ENCODE measurements at places on chromosomes 1 and 21.

DNA sequence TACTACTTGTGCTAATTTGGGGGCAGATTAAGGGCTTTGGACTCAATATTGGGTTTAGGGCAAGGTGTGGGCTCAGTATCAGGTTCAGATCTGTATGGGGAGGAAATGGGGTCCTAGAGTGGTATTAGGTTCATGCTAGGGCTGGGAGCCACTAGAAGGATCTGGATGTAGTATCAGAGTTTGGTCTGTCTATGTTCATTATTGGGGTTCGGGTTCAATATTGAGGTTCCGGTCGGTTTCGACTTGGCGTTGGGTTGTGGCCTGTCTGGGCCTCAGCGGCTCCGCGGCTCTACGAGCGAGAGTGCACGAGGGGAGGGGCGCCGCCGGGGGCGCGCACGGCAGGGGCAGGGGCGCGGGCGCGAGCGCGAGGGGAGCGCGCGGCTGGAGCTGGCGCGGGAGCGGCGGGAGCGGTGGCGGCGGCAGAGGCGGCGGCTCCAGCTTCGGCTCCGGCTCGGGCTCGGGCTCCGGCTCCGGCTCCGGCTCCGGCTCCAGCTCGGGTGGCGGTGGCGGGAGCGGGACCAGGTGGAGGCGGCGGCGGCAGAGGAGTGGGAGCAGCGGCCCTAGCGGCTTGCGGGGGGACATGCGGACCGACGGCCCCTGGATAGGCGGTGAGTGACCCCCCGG lies at the start of gene PTPRF:
Gene PTPRF, plus strand, starts transcription at position 401 of the 624 bp plus-strand sequence. CDS start 14,193 bp downstream, outside the sequence.
- DNase-seq = peak; percentile 40

- DNase-seq = no peak
Measured at GRCh38 chr1:182015360-182015759, 46.2 kb downstream of the ZNF648 start.

GRCh38 chr1:54287176-54287650 lies 87.2 kb downstream of the MRPL37 start:
- DNase-seq = peak; percentile 83

DNA sequence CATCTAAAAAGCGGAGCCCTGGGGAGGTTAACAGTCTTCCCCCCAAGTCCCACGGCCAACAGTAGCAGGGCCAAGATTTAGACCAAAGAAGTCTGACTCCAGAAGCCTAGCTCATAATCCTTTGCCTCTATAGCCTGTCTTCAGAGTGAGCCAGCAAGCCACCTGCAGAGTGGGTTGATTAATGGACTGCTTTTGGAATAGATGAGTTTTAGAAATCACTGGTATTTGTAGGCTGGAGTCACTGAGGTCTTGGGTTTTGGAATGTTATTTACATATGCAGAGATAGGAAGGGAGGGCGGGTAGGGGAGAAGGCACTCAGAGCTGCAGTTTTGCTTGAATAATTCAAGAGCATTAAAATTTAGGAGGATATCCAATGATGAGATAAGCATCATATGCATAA lies 90.8 kb upstream of the L1TD1 start:
- DNase-seq = no peak

- no peak for DNase-seq
Measured at GRCh38 chr21:33510826-33511225, 19.3 kb upstream of the DNAJC28 start.

GRCh38 chr1:230463760-230464159 lies 37.6 kb upstream of the PGBD5 start:
- no peak for DNase-seq

GRCh38 chr1:226615876-226616275 lies 67.3 kb downstream of the STUM start:
- no peak for DNase-seq

DNA sequence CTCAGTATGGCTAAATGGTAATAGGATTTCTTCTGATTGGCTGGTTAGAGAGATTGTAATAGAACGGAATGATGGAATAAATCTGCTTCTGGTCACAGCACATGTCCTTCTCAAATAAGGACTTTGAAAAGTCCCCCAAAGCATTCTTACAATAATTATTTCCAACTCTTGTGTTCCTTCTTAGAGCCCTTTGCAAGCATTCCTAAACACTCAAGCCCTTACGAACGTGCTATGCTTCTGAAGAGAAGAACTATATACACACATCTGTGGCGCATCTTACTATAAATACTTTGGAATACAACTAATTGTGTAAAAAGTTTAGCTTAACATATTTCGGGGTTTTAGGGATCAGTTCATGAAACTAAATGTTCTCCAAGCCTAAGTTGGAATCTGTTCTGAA lies 25.6 kb downstream of the CLIC4 start:
- no peak for DNase-seq

DNA sequence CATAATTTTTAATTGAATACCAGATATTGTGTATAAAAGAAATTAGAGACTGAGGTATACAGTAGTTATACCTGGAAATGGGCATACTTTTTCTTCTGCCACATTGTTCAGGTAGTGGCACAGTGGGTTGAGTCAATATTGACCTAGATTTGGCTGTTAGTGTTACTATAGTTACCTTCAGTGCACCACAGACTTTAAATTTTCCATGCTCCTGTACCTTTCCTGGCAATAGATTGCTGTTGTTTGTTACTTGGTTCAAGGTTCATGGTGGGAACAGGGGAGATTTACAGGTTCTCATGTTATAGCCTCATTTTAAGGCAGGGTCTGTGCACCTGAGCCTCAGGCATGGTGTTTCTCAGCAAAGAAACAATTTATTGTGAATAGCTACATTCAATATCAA lies 218.7 kb downstream of the LBR start:
- DNase-seq = no peak

GRCh38 chr21:26047279-26047967 lies 123.1 kb downstream of the APP start:
- DNase-seq = no peak

DNA sequence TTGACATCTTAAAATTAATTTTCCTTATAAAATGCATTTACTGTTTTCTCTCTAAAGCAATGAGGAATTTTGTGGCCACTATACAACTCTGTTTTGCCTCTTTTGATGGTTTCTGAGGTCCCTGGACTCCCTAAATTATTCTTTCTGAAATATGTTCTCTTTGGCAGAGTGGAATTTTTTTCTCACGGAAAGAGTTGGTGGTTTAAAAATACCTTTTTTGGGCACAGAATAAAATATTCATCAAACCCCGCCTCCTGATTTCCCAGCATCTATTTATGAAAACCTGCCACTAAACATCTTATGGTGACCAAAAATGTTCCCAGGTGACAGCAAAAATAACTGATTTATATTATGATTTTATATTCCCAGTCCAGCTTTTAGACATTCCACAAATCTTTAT lies 165.3 kb upstream of the SYT6 start:
- no peak for DNase-seq

DNA sequence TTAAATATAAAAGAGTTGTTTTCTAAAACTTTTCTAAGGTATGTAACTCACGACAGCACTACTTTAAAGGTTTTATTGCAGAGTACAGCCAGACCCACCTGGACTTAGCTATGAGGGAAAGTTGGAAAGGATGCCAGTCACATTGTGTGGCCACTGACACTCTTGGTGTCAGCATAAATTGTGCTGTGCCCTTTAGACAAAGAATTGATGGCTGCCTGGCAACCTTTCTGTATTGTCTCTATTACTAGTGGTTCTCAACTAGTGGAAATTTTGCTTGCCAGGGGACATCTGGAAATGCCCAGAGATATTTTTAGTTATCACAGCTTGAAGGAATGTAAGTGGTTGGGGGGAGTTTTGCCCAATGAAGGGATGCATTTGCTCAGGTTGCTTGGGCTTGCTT lies 117.5 kb upstream of the APP start:
- DNase-seq = no peak

DNA sequence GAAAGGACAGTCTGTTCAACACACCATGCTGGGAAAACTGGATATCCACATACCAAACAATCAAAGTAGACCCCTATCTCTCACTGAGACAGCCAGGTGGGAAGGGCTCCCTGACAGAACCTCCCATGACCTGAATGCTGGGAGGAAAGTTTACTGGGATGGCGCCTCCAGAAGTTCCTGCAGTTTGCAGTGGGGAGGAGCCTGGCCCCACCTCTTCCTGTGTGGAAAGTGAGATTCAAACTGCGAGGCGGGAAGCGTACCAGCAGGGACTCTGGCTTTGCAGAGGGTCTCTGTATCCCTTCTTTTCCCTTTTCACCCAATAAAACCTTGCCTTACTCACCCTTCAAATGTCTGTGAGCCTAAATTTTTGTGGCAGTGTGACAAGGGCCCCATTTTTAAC lies 190.7 kb downstream of the HHIPL2 start:
- DNase-seq = no peak

DNA sequence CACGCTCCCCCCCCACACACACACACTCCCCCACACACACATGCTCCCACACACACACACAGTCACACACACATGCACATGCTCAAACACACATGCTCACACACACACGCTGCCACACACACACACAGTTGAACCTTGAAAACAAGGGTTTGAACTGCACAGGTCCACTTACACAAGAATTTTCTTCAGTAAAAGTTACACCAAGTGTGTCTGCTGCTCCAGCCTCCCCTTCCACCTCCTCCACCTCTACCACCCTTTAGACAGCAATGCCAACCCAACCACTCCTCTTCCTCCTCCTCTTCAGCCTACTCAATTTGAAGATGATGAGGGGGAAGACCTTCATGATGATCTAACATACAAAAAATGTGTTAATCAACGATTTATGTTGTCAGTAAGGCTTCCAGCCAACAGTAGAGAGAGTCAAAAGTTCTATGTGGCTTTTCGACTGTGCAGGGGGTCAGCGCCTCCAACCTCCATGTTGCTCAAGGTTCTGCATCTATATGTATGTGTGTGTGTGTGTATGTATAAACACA lies 26.8 kb downstream of the HSF2BP start:
- DNase-seq = no peak

GRCh38 chr1:216325946-216326345 lies 97.3 kb downstream of the USH2A start:
- DNase-seq = no peak

- no peak for DNase-seq
Measured at GRCh38 chr1:19166066-19166465, 44.0 kb downstream of the UBR4 start.

DNA sequence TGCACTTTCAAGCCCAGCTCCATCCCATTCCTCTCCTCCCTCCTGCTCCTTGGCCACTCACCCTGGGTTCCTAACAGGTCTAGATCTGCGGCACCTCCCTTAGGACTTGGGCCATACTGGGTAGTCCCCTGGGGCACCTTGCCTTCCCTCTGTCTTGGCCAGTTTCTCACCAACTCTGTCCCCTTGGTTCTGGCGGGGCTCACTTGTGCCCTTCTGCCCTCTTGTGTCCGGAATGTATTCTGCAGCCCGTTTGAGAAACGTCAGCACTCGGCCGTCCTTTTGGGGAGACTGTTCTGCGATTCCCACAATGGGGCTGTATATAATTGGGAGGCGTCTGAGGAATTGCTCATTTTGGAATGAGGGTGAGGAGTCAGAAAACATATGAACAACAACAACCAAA lies 162.4 kb downstream of the ZSCAN20 start:
- no peak for DNase-seq

- DNase-seq = no peak
Measured at GRCh38 chr1:225944951-225945350, 3.9 kb upstream of the LEFTY2 start.

DNA sequence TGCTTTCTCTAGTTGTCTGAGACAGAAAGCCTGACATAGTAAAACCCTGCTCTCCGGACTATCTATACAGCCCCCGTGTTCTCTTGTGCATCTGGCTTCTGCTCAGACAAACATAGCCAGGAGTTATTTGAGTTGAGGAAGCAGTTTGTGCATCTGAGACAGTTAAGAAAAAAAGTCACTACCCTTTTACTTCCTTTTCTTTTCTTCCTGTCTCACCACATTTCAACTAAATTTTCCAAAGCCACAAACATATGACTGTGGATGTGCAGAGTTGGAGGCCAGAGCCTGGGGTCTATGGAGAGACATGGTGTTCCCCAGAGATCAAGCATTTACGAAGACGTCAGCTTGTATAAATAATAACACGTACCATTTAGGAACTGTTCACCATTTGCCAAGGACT lies 158.5 kb upstream of the FGGY start:
- no peak for DNase-seq

DNA sequence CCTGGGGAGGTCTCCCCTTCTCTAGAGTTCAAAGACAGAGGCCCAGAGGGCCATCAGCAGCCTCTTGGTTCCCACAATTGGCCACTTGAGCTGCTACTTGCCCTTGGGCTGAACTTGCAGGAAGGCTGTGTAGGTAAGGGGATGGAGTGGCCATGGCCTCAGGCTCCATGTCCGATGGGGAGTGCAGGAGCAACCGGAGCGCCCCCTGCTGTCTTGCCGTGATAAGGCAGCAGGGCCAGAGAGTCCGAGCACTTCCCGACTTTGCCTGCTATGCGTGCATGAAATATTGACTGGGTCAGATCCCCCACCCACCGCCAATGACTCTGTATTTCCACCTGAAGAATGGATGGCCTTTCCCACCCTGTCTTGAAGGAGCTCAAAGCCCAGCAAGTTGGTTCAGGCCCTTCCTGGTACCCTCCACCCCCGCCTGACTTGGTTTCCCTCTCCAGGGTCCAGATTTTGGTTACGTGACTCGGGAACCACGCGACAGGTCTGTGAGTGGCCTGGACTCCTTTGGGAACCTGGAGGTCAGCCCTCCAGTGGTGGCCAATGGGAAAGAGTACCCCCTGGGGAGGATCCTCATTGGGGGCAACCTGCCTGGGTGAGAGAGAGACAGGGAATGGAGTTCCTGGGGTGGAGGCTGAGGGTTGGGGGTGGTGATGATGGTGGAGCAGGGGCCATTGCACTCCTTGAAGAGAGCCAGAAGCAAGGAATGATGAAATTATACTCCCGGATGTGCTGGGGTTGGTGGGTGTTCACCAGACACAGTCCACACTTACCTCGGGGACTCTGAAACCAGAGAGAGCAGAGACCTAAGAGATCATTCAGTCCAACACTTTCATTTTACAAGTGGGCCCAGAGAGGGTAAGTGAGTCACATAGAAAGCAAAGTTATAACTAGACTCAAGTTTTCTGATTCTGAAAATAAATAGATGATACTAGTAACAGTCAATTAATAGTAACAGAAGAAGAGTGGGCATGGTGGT lies 25.6 kb downstream of the PADI3 start:
- DNase-seq = no peak

DNA sequence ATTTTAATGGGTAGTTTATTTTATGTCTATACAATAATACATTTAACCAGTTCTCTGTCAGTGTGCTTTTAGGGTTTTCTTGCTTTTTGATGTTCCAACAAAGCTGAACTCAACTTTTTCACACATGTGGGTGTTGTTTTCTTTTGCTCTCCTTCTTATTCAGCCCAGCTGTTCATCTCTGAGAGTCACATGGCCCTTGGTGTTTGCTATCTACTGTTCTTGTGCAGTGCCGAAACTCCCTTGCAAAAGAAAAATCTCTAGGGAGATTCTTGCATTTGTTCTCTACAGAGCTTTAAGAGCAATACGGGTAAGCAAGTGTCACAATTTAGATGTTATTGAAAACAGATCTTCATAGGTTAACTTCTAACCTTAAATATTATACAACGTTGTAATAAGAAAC lies 281.1 kb upstream of the CXADR start:
- no peak for DNase-seq

GRCh38 chr1:148292915-148293314 lies 140.8 kb upstream of the NBPF11 start:
- no peak for DNase-seq

GRCh38 chr1:76830373-76830772 lies 36.9 kb upstream of the ST6GALNAC5 start:
- no peak for DNase-seq

- no peak for DNase-seq
Measured at GRCh38 chr21:37855271-37855646, 61.0 kb downstream of the KCNJ6 start.

GRCh38 chr21:33493756-33494155 lies 2.2 kb upstream of the DNAJC28 start:
- DNase-seq = no peak

- no peak for DNase-seq
Measured at GRCh38 chr1:24250224-24250623, 63.1 kb upstream of the IFNLR1 start.

GRCh38 chr1:8603220-8603616 lies 214.2 kb downstream of the RERE start:
- DNase-seq = peak; percentile 93

Data from NCI-H2029 treated with DMSO at 0.1 percent for 48 hours (cell line).